ENCODE measurements at places on chromosomes 4 and X. TPM values are rescaled to one million over a fixed set of nuclear protein-coding genes. Genes with fewer than 3 reads are reported as not detected.

The UBE2A gene
- total RNA-seq: 19.8 TPM

The PPP2R2C gene
- total RNA-seq: not detected

The NMU gene
- total RNA-seq: not detected

The USP17L5 gene
- not detected for total RNA-seq

The BTC gene
- 3.1 TPM for total RNA-seq

The PPM1K gene
- 22.4 TPM for total RNA-seq

The TCEAL3 gene
- 2.6 TPM for total RNA-seq

The BST1 gene
- total RNA-seq: 5.2 TPM

The ODAPH gene
- total RNA-seq: not detected

The GASK1B gene
- 24.5 TPM for total RNA-seq

The GRID2 gene
- 1.6 TPM for total RNA-seq

The P2RY10 gene
- 0.52 TPM for total RNA-seq

The TMLHE gene
- total RNA-seq: 22.4 TPM

The CYLC1 gene
- total RNA-seq: not detected

The STK32B gene
- 5.7 TPM for total RNA-seq

The FGB gene
- total RNA-seq: 3.7 TPM

The RGN gene
- 3.1 TPM for total RNA-seq

The MSL3 gene
- 12.0 TPM for total RNA-seq

The CYTL1 gene
- total RNA-seq: 2.1 TPM

The STBD1 gene
- total RNA-seq: 27.1 TPM

The RBM46 gene
- not detected for total RNA-seq

The EGFL6 gene
- total RNA-seq: 36.0 TPM

The ENPEP gene
- total RNA-seq: 9.9 TPM

The VSIG1 gene
- not detected for total RNA-seq

The KLF3 gene
- total RNA-seq: 20.9 TPM

The RNF175 gene
- not detected for total RNA-seq

The BEX5 gene
- total RNA-seq: 0.52 TPM

The PROM1 gene
- 40.2 TPM for total RNA-seq
